ENCODE measurements at places on chromosomes 4 and X.
A peak's percentile ranks its signal among the peaks of the same experiment; 100 is the strongest.

DNA sequence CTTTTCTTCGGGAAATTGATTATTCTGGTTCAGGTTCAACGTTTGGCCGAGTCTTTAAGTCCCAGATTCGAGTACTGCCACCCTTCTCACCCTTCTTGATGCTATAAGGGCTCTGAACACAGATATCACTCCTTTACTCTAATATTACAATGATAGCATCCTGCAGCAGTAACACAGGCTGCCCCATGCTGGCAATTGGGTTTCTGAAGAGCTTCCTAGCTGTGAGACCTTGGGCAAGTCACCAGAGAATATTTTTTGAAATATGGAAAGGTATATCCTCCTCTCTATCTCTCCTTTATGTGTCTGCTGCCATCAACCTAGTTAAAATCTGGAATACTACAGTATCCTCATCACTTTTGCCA lies 297 bp upstream of the MTMR8 start:
- no peak for DNase-seq

DNA sequence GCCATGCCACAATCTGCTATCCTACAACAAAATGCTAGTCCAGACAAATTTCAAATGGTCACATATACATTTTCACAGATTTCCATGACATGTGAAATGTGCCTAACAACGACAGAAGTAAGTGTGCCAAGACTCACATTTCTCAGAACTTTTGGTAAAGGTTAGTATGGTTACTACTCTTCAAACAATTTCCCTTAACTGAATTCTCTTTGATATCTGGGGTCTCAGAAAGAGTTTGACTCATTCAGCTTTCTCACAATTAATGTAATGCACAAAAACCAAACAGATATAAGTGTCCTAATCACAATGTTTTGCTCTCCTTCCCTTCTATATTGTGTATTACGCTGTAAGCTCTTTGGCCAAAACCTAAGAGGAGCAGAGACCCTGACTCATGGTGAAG lies 122.4 kb upstream of the LEF1 start:
- DNase-seq = no peak

DNA sequence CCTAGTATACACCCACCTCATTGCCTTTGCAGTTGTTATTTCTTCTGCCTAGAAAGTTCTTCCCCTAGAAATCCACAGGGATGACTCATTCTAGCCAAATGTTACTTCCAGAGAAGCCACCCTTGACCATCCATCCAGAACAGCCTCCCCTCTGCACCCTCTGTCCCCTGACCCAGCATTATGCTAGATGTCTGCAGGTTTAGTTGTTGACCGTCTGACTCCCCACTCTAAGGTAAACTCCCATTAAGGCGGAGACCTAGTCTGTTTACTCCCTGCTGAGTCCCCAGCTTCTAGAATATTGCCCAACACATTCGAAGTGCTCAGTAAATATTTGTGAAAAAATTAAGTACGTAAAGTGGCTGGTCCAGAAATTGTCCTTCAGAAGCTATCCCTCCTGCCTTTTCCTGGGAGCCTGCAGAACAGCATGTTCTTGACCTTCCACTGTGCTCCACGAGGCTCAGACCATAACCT lies 11.0 kb downstream of the SRD5A3 start:
- DNase-seq = no peak

- DNase-seq = no peak
These were observed 94.5 kb upstream of the GC start for GRCh38 chr4:71878376-71878775.

DNA sequence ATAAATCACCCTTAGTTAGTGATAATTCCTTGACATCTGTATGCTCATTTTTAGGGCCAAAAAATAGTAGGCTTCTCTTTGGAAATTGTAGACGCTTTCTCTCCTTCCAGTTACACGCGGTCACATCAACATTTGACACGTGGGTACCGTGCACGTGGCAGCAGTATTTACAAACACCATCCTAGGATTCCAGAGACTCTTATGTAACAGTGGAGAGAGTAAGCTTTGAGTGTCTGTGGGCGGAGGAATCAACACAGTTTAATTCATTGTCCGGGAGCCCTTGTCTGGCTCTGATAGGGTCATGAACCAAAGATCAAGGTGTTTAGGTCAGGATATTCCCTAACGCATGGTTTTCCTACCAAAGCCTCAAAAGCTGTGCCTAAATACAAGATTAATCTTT lies 12.2 kb downstream of the TET2 start:
- no peak for DNase-seq

GRCh38 chrX:97756879-97757278 lies 873.2 kb downstream of the RPA4 start:
- DNase-seq = no peak

GRCh38 chr4:174757736-174758135 lies 71.3 kb downstream of the GLRA3 start:
- no peak for DNase-seq

DNA sequence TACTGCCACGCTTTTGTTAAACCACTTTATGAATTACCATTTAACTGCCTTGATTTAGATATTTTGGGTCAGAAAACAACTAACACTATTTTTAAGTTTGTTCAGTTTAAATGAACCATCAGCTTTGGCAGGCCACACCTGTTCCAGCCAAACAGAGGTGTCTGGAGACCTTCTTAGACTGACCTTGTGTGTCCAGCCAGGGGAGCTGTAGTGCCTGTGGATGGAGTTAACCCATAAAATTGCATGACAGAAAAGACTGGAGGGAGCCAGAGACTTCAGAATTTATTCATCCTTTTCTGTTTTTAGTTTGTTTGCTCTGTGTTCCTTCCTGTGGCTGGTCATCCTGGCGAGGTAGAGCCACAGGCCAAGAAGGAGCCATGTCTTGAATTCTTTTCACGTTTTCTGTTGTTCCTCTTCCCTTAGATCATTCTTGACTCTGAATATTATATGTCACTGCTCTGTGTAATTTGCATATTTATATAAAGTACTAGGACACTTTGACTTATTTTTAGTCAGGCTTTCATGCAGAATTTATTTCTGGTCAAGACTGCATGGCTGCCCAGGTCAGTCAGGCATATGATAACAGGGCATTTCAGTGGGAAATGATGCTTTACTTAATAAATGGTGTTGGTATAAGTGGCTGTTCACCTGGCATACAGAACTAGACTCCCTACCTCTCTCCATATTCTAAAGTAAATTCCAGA lies 26.7 kb downstream of the HERC3 start:
- no peak for DNase-seq

DNA sequence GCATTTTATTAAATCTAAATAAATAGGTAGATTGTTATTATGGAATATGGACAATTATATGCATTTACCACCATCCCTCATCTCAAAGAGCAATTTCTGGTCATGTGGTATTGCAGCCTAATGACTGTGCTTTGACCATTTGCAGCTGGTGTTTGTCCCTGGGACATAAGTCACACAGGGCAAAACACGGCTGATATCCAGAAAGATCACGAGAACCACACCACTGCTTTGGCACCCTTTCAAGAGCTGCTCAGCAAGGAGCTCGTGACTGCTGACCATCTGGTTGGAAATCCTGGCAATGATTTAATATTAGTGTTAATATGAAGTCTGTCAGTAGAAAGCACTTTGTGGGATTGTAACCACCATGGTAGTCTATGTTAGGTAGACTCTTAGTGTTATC lies 545.0 kb downstream of the GBA3 start:
- no peak for DNase-seq

DNA sequence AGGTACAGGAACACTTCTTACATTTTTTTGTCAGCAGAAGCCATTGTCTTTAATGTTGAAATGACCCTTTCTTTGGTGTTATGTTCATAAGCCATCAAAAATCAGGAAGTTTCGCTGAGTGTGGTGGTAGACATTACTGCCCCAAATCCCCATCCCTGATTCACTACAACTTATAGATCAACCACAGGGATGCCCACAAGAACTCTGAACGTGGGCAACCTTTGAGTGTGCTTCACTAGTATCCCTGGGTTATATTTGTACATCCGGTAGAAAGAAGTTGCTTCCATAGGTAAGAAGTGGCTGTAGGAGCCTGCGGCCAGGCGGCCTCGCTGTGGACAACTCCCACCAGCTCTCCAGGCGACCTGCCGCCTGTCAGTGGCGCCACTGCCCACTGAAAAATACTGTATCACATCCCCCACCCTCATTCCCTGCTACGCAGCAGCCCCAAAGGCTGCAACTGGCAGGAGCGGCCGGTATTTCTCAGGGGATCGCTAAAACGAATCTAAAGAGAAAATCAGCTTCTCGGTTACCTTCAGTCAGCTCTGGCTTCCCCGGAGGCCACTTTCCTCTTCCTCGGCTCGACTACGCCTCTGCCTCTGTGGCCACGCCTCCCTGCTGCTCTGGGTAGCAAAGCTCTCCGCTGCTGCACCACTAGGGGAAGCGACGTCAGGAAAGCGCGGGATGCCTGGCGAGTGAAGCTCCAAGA lies 13.9 kb upstream of the ETDC start:
- peak; percentile 23 for DNase-seq

GRCh38 chr4:169258141-169258540 lies 12.6 kb downstream of the SH3RF1 start:
- no peak for DNase-seq

DNA sequence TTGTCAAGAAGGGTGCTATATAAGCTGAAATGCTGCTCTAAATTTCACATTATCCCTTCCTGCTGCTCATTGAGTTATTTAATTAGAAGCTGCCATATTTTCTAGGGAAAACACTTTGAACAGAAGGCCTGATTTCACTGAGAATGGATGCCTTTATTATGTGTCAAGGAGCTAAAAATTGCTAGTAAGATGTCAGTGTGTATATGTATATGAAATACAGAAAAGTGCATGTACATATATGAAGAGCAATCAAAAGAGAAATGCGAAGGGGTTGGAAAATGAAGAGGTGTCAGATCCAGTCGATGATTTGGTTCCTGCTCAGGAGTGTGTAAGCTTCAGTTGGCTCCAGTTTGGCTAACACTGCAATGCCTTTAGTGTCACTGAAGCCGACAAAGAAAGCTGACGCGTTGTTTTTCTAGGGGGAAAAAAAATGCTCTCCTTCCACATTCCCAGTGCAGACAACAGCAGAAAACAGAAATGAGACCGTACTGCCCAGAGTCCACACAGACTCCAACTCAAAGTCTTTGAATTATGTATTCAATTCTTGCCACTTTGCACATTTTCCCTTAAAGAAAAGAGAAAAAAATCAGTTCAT lies 154.2 kb downstream of the NHS start:
- no peak for DNase-seq

DNA sequence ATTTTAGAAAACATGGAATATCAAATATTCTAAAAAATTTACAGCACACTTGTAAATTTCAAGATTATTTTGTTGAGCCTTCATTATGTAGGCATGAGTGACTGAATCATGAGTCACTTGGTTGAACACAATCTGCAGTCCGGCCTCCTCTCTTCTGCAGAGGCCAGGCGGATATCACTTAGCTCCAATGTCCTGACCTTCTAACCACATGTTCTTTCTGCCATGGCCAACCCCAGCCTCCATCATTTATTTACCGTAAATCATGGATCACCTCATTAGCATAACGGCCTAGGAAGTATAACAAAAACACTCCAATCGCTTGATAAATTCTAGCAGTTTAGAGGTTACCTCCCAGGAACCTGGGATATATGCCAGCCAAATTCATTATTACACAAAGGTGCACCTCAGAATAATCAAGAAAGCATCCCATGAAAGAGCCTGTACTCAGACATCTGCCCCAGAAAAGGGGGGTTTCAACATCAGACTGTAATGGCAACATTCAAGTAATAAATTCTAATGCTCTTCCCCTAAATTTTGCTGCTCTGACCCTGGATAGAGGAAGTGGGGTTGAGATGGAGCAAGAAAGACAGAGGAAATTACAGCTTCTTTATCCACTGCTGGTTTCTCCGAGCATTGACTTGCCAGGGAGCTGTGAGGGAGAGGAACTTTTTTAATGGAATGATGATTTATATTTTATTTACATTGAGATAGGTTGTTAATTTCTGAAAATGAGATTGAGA lies 2153.6 kb upstream of the AGA start:
- DNase-seq = no peak

GRCh38 chr4:164770010-164770724 lies 16.2 kb downstream of the SMIM31 start:
- DNase-seq = no peak

DNA sequence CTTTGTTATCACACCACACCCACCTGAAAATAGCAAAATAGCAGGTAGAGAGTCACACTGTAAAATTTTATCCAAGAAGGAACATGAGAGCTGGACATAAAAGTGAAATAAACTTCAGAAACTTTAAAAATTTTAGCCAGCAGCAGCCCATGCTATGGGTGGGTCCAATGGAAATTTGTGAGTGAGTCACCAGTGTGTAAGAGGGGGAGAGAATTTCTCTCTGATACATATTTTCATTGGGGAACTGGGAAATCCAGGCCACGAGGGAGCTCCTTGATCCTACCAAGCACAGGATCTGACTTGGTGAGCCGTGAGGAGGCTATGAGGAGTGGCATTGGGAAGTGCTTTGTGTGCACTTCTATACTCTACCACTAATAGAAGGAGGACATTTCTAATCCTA lies 136.3 kb downstream of the FAAH2 start:
- no peak for DNase-seq

DNA sequence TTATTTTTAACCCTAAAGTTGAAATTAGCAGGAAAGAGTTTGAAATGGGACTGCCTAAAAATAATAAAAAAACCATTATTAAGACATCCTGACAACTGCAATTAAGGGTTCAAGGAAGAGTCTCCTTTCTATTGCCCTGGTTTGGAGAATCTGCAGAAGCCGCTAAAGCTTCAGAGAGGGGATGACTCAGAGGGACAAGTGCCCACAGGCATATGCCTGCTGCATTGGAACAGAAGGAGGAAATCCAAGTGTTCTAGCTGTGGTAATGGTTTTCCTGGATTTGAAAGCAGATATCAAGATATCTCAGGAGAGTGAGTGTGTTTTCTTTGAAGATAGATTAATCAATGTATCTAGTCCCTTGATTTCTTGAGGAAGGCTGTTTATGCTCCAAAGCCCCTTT lies 235.1 kb upstream of the TAPT1 start:
- DNase-seq = no peak

GRCh38 chrX:112053169-112053568 lies 29.4 kb downstream of the TRPC5 start:
- no peak for DNase-seq

All from stimulated activated CD8-positive, alpha-beta memory T cell treated with anti-CD3 and anti-CD28 coated beads, Interleukin-15, amount 100 ng/mL, for 24 hours (primary cell).